ENCODE measurements at places on chromosomes 12 and 14.

GRCh38 chr12:15411842-15412241 lies 89.5 kb downstream of the PTPRO start:
- DNase-seq = no peak

- DNase-seq = no peak
Observed at GRCh38 chr12:10169104-10169503, 2.8 kb downstream of the OLR1 start.

DNA sequence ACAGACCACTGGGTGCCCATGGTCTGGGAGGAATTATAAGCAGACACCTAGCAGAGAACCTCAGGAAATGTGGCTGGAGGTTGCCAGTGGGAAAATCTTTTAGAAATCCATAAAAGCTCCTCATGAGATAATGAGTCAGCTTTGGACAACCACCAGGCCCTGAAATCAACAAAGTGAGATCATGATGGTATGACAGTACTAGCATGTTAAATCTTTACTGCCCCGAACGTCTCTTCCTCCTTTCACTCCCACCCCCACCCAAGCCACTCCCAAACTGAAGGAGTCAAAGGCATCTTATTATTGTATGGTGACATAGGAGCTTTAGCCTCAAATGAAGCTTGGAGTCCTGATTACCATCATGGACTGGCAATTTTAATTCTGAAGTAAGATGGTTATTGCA lies 240.0 kb downstream of the DIO2 start:
- no peak for DNase-seq

- DNase-seq = no peak
Observed at GRCh38 chr14:104224506-104225277, 86.3 kb downstream of the KIF26A start.

DNA sequence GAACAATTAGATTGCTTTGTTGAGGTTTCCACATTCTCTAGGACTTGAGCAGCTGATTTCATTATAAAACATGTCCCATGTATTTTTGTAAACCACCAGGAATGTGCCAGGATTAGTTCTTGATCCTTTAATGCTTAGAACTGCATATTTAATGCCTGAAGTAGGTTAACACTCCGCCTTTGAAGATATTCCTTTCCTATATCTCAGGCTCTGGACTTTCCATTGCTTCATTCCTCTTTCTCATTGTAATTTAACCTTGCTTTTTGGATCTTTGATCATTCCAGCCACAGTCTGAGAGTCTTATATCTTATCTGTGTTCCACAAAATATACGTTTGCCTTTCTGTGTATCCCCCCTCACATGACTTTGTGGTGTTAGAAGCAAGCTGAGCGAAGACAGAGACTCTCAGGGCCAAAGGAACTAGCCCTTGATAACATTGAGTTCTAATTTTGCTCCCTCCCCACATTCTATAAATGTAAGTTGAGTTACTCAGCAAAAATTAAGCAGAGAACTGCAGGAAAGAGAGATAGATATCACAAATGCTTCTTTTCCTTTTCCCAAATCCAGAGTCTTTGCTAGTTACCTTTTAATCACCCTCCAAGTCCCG lies 2.4 kb upstream of the CLEC1B start:
- DNase-seq = no peak

GRCh38 chr12:110042264-110042663 lies 6.1 kb downstream of the C12orf76 start:
- DNase-seq = no peak

GRCh38 chr12:88001327-88001726 lies 27.9 kb downstream of the C12orf50 start:
- DNase-seq = no peak

- DNase-seq = no peak
Observed at GRCh38 chr14:51726166-51726899, 74.6 kb downstream of the FRMD6 start.

GRCh38 chr14:100058777-100059437 lies 6.3 kb upstream of the EVL start:
- DNase-seq = no peak

DNA sequence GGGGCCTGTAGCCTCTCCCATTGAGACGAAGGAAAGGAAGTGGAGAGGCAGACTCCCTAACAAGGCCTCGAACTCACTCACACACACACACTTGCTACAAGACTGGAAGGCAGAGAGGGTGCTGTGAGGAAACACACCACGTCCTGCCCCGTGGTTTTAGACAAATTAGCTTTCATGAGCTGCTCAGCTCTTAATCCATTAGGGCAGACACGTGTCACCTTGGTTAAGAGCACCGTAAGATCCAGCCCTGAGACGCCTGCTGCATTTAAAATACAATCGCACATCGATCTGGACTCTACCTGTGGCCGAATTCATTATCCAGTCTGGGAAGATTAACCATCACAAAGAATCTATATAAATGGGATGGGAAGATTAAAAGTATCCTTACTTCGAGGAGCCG lies 72.0 kb downstream of the RIMBP2 start:
- no peak for DNase-seq

- no peak for DNase-seq
Observed at GRCh38 chr12:32512910-32513309, 113.6 kb downstream of the FGD4 start.

- DNase-seq = peak; percentile 86
Observed at GRCh38 chr12:105107494-105108371, at the start of gene WASHC4. Gene WASHC4 (plus strand): TSS chr12:105107731. CDS start chr12:105107801, 70 bp downstream.

- DNase-seq = no peak
Observed at GRCh38 chr12:70240673-70241072, 2.6 kb upstream of the CNOT2 start.

DNA sequence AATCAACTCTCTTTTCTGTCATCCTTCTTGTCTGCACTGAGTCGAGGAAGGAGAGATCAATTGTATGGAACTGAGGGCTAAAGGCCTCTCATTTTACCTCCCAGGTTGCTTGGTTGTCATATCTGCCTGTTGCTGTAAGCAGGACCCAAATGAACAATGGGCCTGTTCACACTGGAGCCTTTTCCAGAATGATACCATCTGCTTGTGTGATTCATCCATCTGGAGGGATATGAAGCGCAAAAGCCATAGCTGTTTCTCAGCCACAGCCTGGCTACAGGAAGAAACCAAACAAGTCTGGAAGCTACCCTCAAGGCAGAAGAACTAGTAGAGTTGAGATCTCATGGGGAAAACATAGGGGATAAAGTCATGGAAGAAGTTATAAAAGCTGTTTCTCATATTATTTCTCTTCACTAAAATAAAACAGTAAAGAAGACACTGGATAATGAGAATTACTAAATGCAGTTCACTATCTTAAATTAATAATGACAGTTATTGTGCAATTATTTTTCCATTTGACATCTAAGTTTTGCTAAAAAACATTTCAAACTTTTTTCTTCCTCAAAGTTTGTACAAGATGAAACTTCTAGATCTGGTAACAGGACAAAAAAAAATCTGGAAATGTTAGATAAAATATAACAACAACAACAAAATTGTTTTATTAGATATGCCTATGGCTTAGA lies 106.3 kb downstream of the SPTSSA start:
- DNase-seq = no peak

- no peak for DNase-seq
Observed at GRCh38 chr12:95538656-95539055, 12.6 kb downstream of the USP44 start.

- no peak for DNase-seq
Observed at GRCh38 chr12:53070877-53071492, 8.2 kb downstream of the SPRYD3 start.

- no peak for DNase-seq
Observed at GRCh38 chr14:79354336-79354735, 857.0 kb downstream of the DIO2 start.

DNA sequence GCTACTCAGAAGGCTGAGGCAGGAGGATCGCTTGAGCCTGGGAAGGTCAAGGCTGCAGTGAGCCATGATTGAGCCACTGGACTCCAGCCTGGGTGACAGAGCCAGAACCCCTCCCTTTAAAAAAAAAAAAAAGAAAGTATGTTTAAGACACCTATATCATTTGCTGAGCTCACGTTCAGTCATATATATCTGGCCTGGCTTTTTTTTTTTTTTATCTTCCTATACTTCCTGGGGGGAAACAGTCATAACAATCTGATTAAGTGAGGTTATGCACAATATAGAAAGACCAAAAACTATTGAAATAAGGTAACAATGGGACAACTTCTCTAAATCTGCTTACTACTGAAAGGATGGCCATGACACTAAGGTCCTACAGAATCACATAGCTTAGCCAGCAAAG lies 9.4 kb upstream of the ARID2 start:
- no peak for DNase-seq

DNA sequence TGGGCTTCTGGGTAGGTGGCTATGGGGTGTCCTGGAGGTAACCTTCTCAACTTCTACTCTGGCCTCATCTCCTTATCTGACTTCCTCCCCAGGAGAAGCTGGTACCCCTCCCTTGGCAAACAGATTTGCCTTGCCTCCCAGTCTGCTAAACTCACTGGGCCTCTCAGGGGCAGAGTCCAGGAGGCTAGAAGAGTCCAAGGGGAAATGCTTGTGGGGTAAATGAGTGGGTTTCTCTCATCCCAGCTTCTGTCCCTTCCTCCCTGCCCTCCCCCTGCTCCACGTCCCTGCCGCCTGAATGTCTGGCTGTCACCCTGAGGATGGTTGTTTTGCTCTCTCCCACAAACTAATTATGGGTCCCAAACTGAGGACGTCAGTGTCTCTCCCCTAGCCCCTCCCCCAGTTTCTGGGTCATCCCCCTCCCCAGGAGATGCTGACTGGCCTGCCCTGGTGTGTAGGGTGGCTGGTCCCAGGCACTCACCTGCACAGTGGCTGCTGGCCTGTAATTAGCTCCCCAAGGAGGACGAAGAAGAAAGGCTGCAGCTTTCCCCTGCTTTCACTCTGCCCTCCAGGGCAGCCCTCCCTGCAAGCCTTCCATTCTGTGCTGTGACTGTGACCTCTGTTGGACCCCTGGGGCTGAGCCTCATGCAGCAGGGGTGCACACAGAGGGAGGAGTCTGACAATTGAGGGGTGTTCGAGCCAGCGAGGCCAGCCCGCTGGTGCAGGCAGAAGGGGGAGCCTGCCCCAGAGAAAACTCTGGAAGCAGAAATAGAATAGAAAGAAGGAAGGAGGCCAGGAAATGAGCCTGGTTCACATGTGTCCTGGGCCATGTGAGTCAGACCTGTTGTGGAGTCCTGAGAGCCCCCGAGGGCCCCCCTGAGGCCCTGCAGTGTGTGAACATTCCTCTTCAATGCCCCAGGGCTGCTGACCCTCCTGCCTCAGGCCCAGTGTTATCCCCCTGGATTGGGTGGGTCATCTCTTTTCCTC lies at the start of gene LRP1-AS:
LRP1-AS (minus strand) TSS at position 659 of the 984 bp plus-strand sequence.
- no peak for DNase-seq

GRCh38 chr14:95695913-95696312 lies 9.7 kb downstream of the TCL1B start:
- DNase-seq = no peak

- no peak for DNase-seq
Observed at GRCh38 chr12:112664569-112664968, 127.0 kb upstream of the RPH3A start.

- DNase-seq = no peak
Observed at GRCh38 chr14:57988445-57988844, 122.6 kb upstream of the SLC35F4 start.

- no peak for DNase-seq
Observed at GRCh38 chr12:79988368-79988767, 53.5 kb upstream of the PPP1R12A start.

- DNase-seq = no peak
Observed at GRCh38 chr12:1481906-1482305, 112.5 kb downstream of the FBXL14 start.

DNA sequence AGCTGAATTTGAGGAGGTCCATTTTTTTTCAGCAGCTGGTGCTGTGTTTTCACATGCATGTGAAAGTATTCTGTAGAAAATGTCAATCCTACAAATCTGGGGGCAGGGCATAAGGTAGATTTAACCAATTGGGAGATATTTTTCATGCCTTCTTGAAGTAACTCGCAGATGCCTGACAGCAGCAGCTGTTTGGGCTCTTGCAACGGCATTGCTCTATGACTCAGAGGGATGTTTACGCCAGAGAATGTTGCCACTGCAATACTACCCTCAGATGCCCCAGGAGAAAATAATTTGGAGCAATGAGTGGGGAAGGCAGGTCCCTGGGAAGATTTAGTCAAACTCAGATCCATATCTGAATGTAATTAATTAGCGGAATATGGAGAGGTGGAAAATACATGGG lies 42.5 kb upstream of the MYBPC1 start:
- DNase-seq = no peak

GRCh38 chr12:76920172-76921099 lies 41.6 kb upstream of the CSRP2 start:
- no peak for DNase-seq

- no peak for DNase-seq
Observed at GRCh38 chr12:66119870-66120241, 10.7 kb downstream of the LLPH start.

DNA sequence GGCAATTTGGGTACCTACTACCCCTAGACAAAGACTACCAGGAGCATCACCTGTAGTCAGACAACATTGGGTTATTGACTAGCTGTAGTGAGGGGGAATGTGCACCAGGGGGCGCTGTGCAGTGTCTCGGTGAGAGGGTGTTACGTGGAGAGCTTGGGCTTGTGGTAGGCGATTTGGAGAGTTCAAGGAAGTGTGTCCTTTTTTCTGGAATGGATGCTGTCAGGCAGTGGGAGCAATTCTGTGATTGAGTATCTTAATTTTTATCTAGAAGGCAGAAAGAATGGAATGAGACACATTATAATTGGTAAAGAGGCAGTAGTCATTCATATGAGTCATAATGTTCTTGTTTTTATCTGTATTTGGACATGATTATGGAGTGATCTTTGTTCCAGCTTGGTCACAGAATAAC lies 187.7 kb downstream of the GALC start:
- DNase-seq = peak; percentile 11

GRCh38 chr14:102774391-102775153 lies 2.7 kb upstream of the TRAF3 start:
- DNase-seq = peak; percentile 31

DNA sequence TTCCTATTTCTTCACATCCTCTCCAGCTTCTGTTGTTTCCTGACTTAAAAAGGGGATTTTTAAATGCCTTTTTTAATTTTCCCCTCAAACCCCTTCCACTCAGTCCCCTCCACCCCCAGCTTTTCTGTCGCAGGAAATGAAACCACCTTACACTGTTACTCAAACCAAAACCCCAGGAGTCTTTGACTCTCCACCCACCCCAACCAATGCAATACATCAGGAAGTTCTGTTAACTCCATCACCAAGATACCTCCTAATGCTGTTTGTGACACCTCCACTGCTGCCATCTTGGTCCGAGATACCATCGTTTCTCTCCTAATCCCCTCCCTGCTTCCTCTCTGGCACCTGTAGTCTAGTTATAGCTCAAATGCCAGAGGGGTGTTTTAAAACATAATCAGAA lies 25.4 kb upstream of the CPM start:
- no peak for DNase-seq

GRCh38 chr12:108700833-108701541 lies 30.3 kb downstream of the CORO1C start:
- DNase-seq = no peak

DNA sequence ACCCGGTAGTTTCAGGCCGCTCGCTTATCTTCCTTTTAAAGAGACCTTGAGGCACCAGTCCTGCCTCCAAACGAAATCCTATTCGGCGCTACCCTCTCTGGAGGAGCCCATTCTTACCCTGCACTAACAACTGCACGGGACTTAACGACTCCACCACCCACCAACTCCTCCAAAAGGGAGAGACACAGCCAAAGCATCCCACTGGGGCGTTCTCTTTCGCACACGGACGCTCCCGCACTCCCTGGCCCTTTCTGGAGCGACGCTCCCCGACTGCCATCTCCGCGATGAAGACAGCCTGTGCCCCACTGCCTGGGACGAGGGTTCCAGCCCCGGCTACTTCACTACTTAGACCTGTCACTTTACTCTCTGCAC lies 650 bp downstream of the GALC start:
- DNase-seq = no peak
